ACHN (cell line): ENCODE measurements at places on chromosomes 4 and X.

DNA sequence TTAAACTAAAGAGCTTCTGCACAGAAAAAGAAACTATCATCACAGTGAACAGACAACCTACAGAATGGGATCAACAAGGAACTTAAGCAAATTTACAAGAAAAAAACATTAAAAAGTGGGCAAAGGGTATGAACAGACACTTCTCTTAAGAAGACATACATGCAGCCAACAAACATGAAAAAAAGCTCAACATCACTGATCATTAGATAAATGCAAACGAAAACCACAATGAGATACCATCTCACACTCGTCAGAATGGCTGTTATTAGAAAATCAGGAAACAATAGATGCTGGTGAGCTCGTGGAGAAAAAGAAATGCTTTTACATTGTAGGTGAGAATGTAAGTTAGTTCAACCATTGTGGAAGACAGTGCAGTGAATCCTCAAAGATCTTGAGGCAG, 27.8 kb downstream of the PAPSS1 start:
- no peak for DNase-seq

DNA sequence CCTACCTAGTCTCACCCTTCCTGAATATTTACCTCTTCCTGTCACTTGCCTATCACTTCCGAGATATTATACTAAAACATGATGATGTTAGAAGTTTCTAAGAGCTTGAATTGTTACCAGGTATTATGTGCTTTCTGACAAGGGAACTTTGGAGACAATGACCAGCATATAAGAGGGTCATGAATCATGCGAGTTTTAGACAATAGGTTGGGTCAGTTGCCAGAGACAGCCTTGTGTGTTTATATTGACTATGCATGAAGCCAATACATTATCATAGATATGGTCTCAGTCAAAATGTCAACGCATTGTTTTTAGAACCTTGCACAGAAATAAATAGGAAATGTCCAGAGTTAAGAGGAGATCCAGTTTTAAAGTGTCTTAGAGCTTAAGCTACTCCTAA, 116.8 kb downstream of the KLHL4 start:
- no peak for DNase-seq

DNA sequence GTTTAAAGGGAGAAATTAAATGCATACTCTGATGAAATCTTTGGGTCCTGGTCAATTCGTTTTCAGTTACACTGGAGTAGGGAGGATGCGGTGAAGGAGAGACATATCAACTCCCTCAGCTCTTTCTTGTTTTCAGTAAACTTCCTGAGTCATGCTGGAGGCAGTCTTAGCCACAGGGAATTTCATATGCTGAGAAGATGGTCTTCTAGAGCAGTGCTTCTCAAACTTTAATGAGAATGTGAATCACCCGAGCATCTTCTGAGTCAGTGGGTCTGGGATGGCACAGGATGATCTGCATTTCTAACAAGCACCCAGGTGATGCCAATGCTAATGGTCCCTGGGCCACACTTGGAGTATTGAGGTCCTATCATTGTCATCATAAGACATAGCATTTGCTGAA, 214.5 kb downstream of the KIT start:
- DNase-seq = no peak

DNA sequence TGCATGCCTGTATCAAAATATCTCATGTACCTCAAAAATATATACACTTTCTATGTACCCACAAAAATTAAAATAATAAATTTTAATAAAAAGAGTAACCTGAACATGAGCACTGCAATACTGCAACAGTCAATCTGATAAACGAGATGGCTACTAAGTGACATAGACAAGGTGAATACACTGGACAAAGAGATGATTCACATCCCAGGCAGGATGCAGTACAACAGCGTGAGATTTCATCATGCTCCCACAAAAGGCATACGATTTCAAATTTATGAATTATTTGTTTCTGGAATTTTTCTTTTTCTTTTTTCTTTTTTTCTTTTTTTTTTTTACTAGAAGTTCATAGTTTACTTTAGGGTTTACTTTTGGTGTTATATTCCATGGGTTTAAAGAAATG, 12.2 kb upstream of the FGF16 start:
- DNase-seq = no peak

DNA sequence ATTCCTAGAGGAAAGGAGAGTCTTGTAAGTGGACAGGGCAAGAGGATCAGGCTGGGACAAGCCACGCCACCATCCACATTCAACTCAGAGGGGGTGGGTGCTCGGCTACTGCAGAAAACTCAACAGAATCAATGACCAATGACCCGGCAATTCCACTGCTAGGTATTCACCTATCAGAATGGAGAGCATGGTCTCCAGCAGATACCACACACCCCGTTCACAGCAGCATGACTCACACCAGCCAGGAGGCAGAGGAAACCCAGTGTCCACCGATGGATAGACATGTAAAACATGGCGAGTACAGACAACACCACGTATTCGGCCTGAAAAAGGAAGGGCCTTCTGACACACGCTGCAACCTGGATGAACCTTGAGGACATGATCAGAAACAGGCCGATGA, 175.9 kb downstream of the AFAP1 start:
- peak; percentile 33 for DNase-seq

- no peak for DNase-seq
These were observed 55.2 kb downstream of the TRIML1 start for GRCh38 chr4:188194421-188194820.

GRCh38 chrX:11641349-11642065, 24.2 kb downstream of the ARHGAP6 start:
- DNase-seq = no peak

DNA sequence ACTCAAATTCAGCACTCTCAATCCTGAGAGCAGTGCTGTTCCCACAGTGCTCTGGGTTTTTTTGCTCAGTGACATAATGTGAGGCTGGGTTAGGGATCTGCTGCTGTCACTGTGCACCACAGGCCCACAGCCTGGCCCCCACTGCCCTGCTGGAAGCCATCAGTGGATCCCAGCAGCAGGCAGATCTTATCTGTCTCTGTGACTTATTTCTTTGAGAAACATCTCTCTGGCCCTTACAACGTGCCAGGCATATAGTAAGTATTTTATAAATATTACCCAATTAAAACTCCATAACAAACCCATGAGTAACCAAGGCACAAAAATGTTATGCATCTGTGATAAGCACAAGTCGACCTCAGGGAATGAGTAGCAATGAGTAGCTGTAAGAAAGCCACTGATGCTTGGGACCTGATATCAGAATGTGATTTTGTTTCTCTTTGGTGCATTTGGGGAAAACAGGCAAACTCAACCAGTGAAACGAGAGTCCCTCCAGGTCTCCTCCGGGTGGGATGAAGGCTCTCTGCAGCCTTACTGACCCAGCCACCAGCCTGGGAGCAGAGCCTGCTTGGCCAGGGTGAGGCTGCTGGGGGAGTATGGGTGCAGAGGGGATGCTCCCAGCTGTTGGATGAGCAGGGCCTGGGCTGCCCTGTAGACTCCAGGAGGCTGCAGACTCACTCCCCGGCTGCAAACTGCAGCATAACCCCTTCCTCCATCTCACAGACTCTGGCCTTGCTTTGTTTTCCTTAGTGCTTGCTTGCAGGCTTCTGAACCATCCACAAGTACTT, 172.7 kb upstream of the LNX1 start:
- no peak for DNase-seq

GRCh38 chrX:132591719-132592275, 103.0 kb upstream of the MBNL3 start:
- no peak for DNase-seq

GRCh38 chrX:34467437-34467836, 189.6 kb downstream of the TMEM47 start:
- DNase-seq = no peak

- no peak for DNase-seq
These were observed 23.1 kb upstream of the TMEM184C start for GRCh38 chr4:147594107-147594506.

GRCh38 chr4:57378766-57379165, 268.6 kb upstream of the IGFBP7 start:
- no peak for DNase-seq

DNA sequence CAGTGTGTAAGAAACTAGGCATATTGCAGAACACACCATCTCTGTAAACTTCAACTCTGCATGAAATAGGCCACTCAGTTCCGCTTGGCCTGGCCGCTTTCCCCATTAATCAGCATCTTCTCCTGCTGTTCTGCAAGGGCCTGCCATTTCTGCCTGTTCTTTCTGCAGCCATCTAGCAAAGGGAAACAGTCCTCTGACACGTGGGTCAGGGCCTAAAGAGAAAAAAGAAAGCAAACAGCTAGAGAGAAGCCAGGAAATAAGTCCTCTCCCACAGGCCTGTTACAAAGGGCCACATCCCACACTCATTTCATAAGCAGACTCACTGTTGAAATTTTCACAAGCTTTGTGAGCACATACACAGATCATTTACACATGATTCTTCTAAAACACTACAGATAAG, 130.1 kb downstream of the PDE5A start:
- no peak for DNase-seq

DNA sequence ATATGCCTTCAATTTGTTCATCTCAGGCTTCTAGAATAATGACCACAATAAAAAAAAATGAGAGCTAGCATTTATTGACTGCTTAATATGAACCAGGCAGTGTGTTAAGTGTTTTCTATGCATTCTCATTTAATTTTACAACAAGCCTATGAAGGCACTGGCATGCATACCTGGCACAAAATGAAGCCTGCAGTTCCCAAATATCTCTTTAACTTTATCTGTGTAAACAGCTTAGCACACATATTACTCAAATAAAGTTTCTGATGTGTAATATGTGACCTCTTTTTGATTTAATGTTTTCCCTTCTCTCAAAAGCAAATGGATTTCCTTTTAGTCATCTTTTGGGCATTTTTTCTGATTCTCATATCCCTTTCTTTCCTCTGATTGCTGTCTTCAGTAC, 671.8 kb downstream of the PCDH7 start:
- DNase-seq = no peak

GRCh38 chr4:147518846-147519767, 38.2 kb downstream of the EDNRA start:
- DNase-seq = peak; percentile 57

DNA sequence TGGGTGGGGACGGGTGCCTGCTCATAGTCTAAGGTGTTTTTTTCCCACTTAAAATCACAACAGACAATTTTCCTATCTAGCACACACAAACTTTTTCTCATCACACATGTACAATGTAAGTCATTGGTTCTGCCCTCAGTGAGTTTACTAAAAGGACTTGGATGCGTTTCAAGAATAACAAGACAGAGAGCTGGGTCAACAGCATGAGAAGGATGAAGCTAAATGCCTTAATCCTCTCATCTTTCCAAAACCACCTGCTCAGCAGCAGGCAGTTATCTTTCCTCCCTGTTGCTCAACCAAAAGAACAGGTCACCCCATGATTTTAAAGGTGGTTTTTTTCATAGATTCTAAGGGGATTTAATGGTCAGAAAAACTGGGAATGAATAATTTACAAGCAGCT, 40.1 kb downstream of the OFD1 start:
- no peak for DNase-seq

DNA sequence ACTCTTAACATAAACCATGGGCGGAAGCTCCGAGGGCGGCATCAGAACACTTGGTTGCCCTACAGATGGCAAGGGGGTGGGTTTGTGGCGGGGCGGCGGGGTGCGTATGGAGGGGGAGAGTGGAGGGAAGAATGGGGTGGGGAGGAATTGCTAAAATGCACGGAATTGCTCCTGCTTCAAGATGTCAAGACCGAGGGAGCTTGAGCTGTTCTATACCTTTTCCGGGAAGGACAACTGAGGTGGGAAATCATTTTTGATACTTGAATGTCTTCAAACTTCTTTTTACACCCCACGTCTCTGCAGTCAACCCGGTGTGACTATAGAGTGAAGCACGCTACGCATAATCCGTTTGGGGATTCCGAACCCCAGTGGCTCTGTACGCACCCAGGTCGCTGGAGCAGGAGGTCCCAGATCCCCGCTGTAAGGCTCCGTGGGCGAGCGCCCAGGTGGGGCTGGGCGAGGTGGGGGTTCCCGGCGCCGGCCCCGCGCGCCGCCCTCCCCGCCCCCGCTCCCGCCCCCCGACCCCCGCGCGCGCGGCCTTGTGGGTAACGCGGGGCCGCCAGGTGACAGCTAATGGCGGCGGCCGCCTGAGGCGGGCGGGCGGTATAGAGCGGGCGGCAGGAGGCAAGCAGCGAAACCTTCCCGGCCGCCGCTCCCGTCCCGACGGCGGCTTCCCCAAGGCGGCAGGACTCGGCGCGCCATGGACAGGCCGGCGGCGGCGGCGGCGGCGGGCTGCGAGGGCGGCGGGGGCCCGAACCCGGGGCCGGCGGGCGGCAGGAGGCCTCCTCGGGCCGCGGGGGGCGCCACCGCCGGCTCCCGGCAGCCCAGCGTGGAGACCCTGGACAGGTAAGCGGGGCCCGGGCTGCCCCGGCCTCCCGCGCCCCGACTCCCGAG, at the start of gene MTMR1:
MTMR1 (plus strand) TSS at position 566 of the 894 bp plus-strand sequence; CDS start at position 701, 135 bp downstream.
- peak; percentile 16 for DNase-seq

GRCh38 chr4:18130256-18130655, 108.7 kb upstream of the LCORL start:
- no peak for DNase-seq

DNA sequence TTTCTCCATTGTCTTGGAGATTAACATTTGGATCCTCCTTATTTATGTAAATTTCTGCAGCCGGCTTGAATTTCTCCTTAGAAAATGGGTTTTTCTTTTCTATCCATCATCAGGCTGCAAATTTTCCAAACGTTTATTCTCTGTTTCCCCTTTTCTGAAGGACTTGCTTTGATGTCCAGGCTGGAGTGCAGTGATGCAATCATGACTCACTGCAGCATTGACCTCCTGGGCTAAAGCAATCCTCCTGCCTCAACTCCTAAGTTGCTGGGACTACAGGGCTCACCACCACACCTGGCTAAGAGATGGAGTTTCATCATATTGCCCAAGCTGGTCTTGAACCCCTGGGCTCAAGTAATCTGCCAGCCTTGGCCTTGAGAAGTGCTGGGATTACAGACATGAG, 144.0 kb upstream of the ZXDB start:
- no peak for DNase-seq

DNA sequence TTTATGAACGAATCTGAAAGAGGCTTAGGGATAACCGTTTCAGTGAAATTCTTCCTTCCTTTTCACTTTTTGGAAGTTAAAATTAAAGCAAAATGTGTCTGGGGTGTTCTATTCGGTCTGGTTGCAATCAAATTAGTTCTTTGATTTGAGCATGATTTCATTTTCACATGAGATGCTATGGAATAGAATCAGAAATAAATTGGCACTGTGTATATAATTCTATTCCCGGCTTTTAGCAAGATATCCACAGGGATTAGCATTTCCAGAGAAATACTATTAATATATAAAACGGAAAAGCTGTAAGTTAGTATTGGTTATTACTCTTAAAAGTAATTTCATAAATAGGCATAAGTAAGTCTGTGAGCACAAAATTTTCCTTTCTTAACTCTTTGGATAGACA, 1676.8 kb upstream of the PCDH7 start:
- no peak for DNase-seq

DNA sequence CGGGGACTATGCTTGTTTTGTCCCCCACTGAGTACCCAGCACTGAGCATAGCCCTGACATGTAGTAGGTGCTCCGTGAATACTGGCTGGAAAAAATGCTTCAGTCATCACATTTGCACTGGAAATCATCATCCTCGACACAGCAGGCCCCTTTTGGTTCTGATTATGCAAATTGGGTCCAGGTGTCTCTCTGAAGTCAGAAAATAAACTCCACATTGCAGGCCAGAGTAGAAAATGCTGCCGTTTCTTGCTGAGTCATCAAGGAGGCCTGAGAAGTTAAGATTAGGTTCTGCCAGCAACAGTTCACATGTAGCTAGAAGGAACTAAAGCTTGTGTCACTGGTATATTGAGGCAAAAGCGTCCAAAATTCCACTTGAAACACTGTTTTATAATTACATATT, 15.0 kb upstream of the STK32B start:
- peak; percentile 18 for DNase-seq
